ENCODE measurements at places on chromosomes 2 and 18.

- no peak for DNase-seq
These were observed 337.5 kb downstream of the GULP1 start for GRCh38 chr2:188628989-188629752.

- DNase-seq = peak; percentile 21
These were observed 405 bp downstream of the PPP3R1 start for GRCh38 chr2:68251855-68252399.

- no peak for DNase-seq
These were observed 5.9 kb upstream of the GRHL1 start for GRCh38 chr2:9945596-9945995.

- no peak for DNase-seq
These were observed 207.5 kb downstream of the LOXHD1 start for GRCh38 chr18:46449499-46449898.

- no peak for DNase-seq
These were observed 426.9 kb downstream of the NR4A2 start for GRCh38 chr2:155905657-155906056.

- peak; percentile 77 for DNase-seq
These were observed 194.4 kb downstream of the RPIA start for GRCh38 chr2:88885679-88886416.

GRCh38 chr2:11500702-11501303, 33.0 kb upstream of the GREB1 start:
- peak; percentile 76 for DNase-seq
